ENCODE measurements at places on chromosomes 1 and 21.

DNA sequence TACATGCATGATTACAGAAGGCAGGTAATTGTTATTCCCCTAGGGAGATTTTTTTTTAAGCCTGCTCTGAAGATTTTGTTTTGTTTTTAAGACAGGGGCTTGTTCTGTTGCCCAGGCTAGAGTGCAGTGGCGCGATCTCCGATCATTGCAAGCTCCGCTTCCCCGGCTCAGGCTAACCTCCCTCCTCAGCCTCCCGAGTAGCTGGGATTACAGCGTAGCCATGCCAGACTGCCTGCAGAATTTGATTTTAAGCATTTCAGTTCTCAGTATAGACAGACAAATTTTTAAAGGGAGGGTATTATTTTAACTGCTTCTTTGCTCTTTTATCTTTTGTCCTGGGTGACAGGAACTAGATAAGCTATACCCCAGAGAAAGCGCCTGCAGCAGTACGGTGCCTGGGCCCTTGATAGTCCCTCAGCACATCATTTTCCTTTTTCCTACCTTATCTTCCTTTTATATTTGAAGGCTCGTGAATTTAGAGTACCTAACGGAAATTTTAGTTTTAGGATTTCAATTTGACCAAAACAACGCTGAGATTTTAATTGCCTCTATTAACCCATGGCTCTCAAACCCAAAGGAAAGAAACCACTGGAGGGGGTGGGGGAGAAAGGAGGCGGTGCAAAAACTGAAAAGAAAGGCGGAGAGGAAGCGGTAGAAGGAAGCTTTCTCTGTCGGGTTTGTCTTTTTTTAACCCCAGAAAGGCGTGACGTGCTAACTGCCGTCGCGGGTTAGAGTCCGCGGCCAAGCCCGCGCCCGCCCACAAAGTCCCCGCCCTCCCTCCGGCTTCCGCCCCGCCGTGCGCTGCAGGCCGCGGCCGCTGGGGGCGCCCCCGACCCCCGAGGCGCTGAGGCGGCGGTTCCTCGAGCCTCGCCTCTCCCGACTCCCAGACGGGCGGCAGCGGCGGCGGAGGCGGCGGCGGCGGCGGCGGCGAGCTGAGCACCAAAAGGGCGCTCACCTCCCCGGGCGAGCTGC, at the start of gene EEIG2:
TSS of gene EEIG2 (plus strand) at position 886 of the 972 bp plus-strand sequence. CDS start 329 bp downstream, outside the sequence.
- peak; percentile 68 for DNase-seq

DNA sequence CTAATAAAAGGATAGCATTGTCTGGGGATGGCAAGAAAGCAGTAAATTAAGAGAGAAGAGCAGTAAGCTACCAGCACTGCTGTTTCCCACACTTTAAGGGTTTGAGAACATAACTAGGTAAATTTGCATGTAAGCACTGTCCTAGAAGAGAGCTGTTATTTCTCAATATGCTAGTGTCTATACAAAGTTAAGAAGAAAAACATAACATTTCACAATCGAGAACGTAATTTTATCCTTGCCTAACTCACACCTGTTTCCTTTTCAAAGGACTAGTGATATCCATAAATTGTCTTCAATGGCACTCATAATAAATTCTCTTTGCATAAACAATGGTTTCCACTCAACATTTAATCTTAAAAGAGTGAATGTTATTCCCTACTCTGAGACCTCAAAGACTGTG, 576.0 kb downstream of the PTBP2 start:
- DNase-seq = no peak

GRCh38 chr1:209686322-209686721, 11.1 kb downstream of the G0S2 start:
- DNase-seq = no peak

GRCh38 chr1:3391711-3392110, 62.8 kb upstream of the ARHGEF16 start:
- DNase-seq = no peak

DNA sequence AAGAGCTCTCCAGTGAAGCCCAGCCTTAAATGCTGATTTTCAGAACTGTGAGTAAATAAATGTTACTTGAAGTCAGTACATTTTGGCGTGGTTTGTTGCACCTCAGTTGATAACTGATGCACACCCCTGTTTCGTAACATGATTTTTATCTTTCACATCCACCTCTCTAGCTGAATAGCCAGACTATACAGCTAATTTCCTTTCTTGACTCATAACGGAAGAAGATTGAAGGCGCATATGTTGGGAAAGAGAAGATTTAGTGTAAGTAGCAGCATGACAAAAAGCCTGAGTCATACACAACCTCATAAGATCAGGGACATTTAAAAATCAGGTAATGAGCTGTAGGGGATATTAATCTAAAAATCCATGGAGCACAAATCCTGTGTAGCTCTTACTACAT, 716.2 kb upstream of the ZP4 start:
- no peak for DNase-seq

- no peak for DNase-seq
Observed at GRCh38 chr1:110152133-110152785, 2.0 kb downstream of the SLC6A17 start.

- DNase-seq = no peak
Observed at GRCh38 chr1:74457253-74457652, 55.2 kb downstream of the LRRC53 start.

Data from prostate gland (tissue), 2 donors.